ELR (cell line): ENCODE measurements at places on chromosomes 3 and 15.

DNA sequence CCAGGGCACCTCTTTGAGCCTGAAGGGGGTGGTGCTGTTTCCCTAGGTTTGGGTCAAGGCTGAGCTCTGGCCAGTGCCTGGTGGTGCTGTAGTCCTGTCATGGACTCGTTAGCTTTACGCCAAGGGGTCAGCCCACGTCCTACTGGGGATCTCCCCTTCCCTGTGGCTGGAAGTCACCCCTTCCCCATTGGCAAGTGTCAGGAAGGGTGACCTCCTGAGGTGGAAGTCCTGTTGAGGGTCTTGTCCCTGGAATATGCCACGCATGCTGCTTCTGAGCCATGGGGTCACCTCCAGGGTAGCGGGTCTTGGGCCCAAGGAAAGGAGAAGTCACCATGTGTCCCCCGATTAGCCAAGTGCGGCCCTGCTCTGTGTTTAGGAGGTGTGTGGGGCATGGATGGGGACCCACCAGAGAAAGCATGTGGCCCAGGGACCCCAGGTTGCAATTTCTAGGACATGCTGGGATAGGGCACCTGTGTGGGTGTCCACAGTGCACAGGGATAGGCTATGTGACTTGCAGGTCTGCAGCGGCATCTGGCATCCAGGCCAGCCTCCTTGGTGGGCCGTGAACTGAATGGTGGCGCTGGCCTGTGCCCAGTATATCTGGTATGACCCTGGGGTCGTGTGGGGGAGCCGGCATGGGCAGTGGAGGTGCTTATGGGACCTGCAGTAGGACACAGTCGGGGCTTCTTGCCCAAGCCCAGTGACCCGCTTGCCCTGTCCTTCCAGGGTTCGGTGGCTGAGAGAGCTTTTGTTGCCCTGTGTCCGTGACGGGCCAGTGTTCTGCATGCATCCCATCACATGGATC lies 226.7 kb downstream of the SNRPN start:
- no peak for DNase-seq

DNA sequence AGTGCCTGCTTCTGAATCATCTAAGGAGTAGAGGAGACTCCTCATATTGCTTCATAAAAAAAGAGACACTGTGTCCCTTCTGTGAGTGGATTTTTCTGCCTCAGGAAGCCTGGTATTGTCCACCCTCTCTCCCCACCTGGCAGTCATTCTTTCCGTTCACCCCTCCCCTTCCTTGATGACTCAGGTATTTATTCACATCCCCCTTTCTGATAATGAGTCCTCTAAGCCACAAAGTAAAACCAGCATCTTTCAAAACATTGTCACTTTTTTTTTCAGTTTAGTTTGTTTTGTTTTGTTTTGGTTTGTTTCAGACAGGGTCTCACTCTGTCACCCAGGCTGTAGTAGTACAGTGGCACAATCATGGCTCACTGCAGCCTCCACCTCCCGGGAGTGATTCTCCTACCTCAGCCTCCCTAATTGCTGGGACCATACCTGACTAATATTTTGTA lies 65.2 kb upstream of the UBE2E1 start:
- peak; percentile 68 for DNase-seq

DNA sequence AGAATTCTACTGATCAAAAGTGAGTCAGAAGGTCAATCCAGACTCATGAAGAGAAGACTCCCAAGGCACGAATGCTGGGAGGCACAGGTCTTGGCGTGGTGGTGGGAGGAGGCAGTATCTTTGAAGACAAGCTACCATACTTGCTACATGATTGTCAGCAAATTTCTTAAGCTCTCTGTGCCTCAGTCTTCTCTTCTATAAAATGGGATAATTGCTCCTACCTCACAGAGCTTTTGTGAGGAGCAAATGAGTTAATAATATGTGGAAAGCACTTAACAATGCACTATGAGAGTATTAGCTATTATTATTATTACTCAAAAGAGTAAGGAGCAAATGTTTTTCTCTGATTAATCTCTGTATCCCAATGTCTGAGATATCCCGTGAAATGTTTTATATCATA lies 36.2 kb downstream of the EHD4 start:
- DNase-seq, result no peak

DNA sequence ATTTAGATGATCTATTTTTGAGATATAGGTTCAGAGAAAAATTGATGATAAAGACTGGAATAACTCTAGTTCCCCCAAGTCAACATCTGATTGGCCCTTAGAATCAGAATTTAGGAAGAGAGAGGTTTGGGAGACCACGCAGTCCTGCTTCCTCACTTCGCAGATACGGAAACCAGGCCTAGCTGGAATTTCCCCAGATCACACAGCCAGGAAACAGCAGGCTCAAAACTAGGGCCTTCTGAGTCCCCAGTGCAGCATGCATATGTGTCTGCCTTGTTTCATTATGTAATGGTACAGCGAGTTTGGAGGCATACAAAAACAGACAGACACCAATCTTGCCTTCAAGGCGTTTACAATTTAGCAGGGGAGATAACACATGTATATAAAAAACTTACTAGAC lies 177.1 kb upstream of the ICE2 start:
- no peak for DNase-seq

DNA sequence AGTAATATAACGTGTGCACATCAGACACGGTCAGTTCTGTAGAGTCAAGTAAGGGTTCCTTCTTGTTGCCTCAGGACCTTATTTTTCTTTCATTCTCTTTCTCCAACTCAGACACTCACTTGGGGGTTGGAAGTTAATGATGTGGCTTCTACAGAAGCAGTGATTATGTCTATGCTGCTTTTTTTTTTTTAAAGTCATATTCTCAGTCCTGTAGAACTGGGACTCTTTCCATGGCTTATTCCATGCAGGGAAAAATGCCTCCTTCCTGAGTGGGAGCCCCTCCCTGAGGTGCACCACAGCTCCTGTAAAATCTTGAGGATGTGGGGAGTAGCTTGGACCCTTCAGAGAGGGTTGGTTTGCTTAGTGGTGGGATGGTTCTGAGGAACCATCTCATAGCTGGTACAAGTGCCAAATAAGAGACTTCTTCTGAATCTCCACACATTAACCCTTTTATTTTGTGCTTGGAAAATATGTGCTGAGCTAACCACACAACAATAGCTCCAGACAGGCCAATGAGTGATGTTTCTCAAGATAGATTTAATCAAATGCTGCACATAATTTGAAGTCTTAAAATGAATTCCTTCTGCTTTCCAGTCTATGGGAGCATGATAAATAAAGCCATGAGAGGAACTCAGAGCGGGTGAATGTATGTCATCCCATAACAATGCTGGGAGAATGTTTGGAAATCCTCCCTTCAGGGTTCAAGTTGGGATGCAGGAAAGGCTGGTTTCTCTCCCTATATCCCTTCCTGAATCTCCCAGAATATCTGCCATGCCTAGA lies 23.3 kb upstream of the FSTL1 start:
- no peak for DNase-seq

GRCh38 chr3:183539811-183540210 lies 15.7 kb downstream of the KLHL6 start:
- no peak for DNase-seq

- DNase-seq, result no peak
These were observed 93.4 kb downstream of the PEX5L start for GRCh38 chr3:179943117-179943880.

GRCh38 chr3:128804811-128805155 lies 74.6 kb upstream of the ACAD9 start:
- no peak for DNase-seq

DNA sequence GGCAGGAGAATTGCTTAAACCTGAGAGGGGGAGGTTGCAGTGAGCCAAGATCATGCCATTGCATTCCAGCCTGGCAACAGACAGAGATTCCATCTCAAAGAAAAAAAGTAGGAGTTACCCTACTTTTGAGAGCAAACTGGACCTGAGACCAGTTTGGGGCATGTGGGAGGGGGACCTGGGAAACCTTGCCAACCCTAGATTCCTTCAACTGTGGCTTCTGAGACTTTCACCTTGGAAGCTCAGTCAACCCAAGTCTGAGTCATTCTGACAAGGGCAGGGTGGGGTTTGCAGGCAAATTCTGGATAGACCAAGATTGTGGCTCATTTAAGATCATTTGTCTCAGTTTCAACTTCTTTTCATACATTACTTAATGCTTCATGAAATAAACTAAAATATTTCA lies 23.8 kb upstream of the SIAH2 start:
- peak; percentile 44 for DNase-seq

- DNase-seq, result no peak
These were observed 22.4 kb downstream of the LRRK1 start for GRCh38 chr15:100941536-100941935.

GRCh38 chr3:132004571-132004970 lies 30.2 kb downstream of the CPNE4 start:
- no peak for DNase-seq

DNA sequence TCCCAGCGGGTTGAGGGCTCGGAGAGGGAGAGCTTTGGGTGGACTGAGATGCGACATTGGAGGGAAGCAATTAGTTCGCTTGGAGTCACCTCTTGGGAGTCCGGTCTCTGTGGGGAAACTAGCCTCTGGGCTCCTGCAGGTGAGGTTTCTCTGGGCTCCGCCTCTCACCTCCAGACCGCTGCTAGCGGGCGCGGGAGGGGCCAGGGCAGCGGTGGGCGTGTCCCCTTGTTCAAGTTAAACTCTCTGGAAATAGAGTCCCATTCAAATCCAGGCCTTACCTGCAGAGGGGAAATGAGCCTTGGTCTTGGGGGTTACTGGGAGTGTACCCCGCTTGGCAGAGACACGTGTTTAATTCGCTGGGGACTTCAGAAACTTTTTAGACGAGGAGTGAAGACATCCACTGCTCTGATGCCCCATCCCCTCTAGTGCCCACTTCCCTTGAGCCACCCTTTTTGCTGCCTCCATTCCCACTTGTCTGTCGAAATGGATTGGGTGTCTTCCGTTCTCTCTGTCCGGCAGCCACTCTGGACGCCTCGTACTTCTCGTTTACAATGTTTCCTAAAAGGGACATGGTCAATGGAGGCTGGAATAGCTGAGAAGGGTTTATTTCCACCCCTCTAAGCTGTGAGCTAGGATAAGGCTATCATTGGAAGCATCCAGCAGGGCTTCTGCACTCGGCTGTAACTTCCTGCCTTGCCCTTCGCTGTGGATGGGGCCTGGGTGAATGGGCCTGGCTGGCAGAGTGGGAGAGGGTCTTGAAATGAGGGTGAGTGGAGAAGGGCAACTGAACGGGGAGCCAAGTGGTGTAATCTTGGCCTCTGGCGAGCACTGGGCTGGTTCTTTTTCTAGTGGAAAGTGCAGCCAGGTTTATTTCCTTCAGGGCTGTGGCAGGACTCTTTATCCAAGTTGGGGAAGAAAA lies 1.1 kb downstream of the MITF start:
- peak; percentile 13 for DNase-seq

- DNase-seq, result peak; percentile 4
These were observed 222.8 kb upstream of the UBE2E2 start for GRCh38 chr3:22980346-22980745.
